ENCODE measurements at places on chromosomes 5 and 9. TPM values are rescaled to one million over a fixed set of nuclear protein-coding genes. Genes with fewer than 3 reads are reported as not detected.

The HK3 gene
- total RNA-seq, result 0.74 TPM

The SLC6A3 gene
- total RNA-seq, result not detected

The SLCO6A1 gene
- total RNA-seq, result not detected

The TRIM7 gene
- total RNA-seq, result 1.2 TPM

The SLC6A7 gene
- not detected for total RNA-seq

The THBS4 gene
- total RNA-seq, result 3.9 TPM

The FCN1 gene
- total RNA-seq, result 1.9 TPM

The OLFM1 gene
- 21.8 TPM for total RNA-seq

The TAL2 gene
- 0.69 TPM for total RNA-seq

The PCDHAC2 gene
- 3.0 TPM for total RNA-seq
